ENCODE measurements at places on chromosomes 12 and 14.

DNA sequence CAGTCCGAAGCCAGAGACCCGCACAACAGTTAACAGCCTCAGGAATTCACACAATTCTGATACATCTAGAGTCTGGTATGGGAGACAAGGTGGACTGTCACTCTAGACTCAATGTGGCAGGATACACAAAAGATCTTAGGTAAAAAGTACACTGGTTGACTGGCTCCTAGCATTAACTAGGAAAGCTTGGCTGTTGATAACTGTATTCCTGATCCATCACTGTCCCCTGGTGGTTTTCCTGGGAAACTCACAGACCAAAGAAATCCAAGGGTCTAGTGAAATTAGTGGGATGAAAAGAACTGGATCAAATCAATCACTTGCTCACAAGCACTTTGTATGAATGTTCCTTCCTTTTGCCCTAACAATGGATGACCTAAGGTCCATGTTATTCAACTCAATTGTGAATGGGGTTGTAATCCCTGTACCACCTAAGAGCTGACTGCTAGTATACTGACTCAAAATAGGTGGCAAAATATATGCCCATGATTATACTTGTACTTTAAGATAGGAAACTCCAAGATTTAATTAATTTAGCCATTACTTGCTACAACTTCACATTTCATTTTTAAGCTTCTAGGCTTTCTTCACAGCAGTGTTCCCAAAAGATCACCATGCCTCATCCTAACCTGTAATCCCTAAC is 14.0 kb downstream of the NPC2 start:
- peak; percentile 4 for DNase-seq

DNA sequence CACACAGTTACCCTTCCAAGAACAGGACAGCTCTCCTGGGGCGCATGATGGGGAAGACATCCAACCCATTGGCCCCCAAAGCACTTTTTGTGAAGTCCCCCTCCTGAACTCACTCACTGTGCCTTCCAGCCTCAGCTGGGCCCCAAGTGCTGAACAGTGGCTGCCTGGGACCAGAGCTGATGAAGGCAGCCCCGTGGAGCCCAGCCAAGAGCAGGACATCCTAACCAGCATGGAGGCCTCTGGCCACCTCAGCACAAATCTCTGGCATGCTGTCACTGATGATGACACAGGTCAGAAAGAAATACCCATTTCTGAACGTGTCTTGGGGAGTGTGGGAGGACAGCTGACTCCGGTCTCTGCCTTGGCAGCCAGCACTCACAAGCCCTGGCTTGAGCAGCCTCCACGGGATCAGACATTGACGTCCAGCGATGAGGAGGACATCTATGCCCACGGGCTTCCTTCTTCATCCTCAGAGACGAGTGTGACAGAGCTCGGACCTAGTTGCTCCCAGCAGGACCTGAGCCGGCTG is 72.0 kb downstream of the TECPR2 start:
- DNase-seq, result no peak

- DNase-seq, result no peak
Observed at GRCh38 chr14:59475709-59476108, 8.5 kb downstream of the L3HYPDH start.

GRCh38 chr14:58072288-58073071 is 79.5 kb downstream of the ARMH4 start:
- DNase-seq, result peak; percentile 45

DNA sequence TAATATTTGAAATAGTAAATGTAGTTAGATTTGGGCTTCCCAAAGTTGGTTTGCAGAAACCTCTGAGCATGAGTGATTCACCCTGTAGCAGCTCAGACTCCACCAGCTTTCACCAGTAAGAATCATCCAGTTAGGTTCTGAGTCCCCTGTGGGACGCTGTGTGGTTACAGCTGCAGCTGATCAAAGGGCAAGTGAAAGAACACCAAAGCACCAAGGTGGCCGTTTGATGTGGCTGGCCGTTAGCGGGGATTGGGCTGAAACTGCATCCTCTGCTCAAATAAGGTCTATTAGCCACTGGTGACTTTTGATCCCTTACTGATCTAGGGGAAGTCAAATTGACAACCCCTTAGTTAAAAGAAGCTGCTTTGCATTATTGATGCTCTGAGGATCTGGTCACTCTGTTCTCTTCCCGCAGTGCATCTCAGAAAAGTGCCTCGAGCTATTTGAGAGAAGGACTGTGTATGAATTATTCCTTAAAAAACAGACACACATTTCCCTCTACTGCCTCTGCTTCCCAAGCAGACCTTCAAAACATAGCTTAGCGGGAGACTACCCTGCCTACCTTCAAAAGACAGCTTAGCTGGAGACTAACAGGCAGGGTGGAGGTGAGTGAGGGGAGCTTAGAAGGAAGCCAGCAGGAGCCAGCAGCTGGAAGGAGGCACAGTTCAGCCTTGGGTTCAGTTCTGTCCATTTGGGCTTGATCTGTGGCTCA is 3.7 kb downstream of the ABHD12B start:
- no peak for DNase-seq

DNA sequence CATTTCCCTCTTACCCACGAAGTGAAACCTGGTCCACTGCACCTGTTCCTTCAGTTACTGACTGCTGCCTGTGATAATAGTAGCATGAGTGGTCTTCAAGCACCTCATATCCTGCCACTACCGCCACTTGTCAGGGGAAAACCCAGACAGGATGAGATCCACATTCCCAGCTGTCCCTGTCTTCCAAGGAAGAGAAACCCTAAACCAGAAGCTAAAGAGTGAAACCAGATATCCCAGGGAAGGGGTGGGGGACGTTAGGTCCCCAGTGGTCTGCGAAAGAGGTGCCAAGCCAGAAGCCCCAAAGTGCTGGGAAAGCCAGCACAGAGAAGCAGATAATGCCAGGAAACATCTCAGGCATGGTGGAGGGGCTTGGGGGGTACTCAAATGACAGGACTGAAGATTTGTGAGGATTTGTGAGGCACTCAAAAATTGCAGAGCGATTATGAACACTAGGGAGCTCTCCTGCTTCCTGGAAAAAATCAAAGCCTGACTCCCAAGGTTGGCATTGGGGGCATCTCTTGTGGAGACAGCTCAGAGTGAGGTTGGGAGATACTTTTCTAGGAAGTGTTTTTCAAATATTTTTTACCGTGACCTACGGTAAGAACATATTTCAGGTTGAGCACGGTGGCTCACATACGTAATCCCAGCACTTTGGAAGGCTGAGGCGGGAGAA is 77.9 kb downstream of the TMEM30B start:
- DNase-seq, result no peak

GRCh38 chr12:31951008-31951407 is 8.2 kb upstream of the RESF1 start:
- DNase-seq, result no peak

- no peak for DNase-seq
Observed at GRCh38 chr14:93107453-93107852, 8.3 kb downstream of the ITPK1 start.

DNA sequence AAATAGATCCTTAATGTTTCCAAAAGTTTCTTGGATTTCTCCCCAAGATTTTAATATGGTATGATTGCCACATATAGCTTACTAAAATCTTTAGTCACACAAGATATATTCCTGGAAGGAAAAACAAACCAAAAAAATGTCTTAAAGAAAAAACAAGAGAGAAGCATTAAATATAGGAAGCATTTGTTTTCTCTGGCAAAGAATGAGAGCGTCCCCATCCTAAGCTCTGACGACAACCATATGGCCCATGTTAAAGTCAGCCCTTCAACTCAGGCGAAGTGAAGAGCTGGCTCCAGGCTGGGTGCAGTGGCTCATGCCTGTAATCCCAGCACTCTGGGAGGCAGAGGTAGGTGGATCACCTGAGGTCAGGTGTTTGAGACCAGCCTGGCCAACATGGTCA is 35.6 kb downstream of the GCH1 start:
- DNase-seq, result no peak

DNA sequence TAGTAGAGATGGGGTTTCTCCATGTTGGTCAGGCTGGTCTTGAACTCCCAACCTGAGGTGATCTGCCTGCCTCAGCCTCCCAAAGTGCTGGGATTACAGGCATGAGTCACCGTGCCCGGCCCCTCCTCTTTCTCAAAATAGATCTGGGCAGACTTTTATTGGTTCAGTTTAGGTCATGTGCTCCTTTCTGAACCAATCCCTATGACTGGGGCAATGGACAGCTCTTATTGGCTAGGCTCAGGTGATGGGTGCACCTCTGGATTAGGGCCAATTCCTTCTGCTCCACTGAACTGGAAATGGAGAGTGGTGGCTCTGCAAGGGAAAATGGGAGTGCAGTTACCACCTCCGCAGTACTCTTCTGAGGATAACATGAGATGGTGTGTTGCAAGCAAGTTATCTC is 6.2 kb upstream of the ATP6V0A2 start:
- no peak for DNase-seq

DNA sequence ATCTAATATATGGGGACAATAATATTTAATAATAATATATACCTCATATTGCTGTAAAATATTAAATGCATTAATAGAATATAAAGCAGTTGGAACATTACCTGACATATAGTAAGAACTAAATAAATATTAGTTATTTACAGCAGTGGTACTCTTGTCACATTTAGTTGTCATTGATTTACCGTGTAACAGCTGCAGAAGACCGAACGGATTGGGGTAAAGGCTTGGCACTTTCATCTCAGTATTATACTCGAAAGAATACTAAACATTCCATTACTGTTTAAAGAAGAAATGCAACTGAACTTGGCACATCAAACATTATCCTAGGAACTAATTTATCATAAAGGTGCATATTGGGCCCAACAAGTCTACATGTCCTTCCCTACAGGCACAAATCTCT is 61.1 kb downstream of the ITPR2 start:
- DNase-seq, result no peak

DNA sequence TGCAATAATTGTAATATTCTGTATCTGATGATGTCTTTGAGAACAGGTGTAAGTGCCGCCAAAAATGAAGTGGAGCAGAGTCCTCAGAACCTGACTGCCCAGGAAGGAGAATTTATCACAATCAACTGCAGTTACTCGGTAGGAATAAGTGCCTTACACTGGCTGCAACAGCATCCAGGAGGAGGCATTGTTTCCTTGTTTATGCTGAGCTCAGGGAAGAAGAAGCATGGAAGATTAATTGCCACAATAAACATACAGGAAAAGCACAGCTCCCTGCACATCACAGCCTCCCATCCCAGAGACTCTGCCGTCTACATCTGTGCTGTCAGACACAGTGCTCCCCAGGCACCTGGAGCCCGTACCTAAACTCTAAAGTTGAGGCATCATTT is 268.7 kb downstream of the DAD1 start:
- DNase-seq, result no peak

DNA sequence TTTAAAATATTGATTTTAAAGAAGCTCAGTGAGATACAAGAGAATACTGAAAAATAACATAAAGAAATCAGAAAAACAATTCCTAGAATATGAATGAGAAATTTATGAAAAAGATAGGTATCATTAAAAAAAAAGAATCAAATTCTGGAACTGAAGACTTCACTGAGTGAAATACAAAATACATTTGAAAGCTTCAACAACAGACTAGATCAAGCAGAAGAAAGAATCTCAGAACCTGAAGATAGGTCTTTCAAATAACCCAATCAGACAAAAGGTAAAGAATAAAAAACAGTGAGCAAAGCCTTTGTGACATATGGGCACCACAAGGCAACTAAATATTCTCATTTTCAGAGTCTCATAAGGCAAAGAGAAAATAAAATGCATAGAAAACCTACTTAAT is 29.4 kb downstream of the CEP83 start:
- DNase-seq, result no peak

- no peak for DNase-seq
Observed at GRCh38 chr12:45490232-45490881, 239.1 kb upstream of the ARID2 start.

DNA sequence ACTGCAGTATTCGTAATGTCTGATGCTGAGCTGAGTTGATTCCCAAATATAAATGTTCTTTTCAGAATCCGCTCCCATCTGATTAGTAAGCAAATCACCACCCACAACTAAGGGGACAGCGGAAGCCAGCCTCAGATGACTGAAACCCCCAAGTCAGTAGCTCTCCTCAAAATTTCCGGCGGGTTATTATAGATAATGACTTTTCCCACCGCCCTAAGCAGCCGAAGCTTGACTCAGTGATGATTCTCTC is 469 bp upstream of the LRFN5 start:
- no peak for DNase-seq

- no peak for DNase-seq
Observed at GRCh38 chr14:74929242-74929641, 6.2 kb upstream of the RPS6KL1 start.

- no peak for DNase-seq
Observed at GRCh38 chr12:28051516-28052354, 79.2 kb upstream of the PTHLH start.

DNA sequence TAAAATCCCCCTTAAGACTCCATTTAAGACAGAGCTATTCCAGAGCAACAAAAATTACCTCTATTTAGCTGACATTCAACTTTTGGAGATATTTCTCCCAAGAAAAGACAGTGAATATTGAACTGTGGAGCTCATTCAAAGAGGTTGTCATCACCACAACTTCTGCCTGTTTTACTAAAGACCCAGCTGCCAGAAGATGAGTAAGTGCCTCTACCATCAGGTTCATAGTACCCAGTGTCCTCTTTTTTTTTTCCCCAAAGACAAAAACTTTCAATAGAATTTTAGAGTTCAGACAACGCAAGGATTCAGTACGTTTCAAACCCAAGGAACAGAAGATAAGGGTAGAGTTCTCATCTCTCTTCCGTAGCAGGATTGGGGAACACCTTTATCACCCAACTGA is 461.3 kb downstream of the BCAT1 start:
- DNase-seq, result no peak

GRCh38 chr14:21307637-21308036 is 27.8 kb downstream of the RPGRIP1 start:
- DNase-seq, result no peak

Data from foreskin melanocyte (primary cell).